DMS53 (cell line): ENCODE measurements at places on chromosomes 5 and 9.

- DNase-seq: peak; percentile 20
Measured at GRCh38 chr5:176490301-176490700, 42.1 kb downstream of the FAF2 start.

DNA sequence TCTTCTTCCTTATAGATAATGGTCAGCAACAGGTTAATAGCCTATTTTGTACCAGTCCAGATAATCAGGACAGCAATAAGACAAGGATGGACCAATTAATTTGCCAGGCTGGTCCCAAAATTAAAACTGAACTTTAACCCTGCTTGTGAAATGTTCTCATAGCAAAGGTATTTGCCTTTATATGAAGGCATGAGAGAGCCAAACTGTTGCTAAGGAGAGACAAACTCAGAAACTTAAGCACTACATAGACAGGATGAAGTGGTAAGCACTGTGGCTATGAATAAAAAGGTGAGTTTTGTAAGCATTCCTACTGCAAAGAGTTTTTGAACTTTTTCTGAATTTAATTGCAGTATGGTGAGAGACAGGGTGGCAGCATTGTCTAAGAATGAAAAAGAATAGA, 174.7 kb upstream of the PPP1R2B start:
- no peak for DNase-seq

- no peak for DNase-seq
Measured at GRCh38 chr5:133234273-133234672, 182.5 kb downstream of the HSPA4 start.

DNA sequence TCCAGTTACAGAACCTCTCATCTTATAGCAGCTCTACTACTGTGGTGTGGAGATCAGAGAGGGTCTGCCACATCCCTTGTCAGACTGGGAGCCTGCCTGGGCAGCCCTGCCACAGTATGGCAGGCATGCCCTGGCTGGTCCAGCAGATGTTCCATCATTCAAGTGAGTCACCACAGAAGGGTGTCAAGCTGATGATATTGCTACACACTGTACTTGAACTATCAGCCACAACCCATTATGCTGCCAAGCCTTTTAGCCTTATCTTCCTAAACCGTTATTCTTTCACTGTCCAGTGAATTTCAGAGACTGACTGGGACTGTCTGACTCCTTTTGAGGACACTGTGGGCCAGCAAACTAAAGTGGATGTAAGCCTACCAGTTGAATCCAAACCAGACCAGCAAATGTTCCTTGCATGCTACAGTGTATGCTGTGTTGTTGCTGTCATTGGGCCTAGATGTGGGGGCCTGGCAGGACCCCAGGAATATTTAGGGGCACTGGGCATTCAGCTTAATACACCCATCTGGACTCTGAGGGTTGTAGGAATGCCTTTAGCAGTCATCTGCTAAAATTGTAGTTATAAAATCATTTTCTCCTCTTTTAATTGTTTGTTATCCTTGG, 202.6 kb downstream of the NR3C1 start:
- peak; percentile 34 for DNase-seq

- DNase-seq: no peak
Measured at GRCh38 chr9:88481933-88482332, 53.0 kb upstream of the NXNL2 start.

GRCh38 chr5:148665431-148665830, 11.1 kb upstream of the HTR4 start:
- no peak for DNase-seq

GRCh38 chr5:149093625-149094024, 30.8 kb upstream of the SH3TC2 start:
- no peak for DNase-seq

DNA sequence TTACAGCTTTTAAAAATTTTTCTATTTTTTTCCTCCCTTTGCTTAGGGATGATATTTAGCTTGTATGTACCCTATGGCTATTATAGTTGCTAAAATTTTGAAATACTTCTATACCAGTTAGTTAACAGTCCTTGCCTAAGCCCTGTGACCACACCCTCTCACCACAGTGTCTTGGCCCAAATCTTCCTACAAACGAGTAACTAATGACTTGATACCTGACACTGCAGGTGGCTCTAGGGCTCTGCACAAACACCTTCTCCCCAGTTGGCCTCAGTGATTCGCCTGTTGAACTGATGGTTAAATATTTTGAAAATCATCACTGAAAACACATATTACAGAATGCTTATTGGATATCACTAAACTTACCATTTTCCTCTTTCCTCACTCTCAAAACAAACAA, 449.6 kb upstream of the CHD1 start:
- no peak for DNase-seq

DNA sequence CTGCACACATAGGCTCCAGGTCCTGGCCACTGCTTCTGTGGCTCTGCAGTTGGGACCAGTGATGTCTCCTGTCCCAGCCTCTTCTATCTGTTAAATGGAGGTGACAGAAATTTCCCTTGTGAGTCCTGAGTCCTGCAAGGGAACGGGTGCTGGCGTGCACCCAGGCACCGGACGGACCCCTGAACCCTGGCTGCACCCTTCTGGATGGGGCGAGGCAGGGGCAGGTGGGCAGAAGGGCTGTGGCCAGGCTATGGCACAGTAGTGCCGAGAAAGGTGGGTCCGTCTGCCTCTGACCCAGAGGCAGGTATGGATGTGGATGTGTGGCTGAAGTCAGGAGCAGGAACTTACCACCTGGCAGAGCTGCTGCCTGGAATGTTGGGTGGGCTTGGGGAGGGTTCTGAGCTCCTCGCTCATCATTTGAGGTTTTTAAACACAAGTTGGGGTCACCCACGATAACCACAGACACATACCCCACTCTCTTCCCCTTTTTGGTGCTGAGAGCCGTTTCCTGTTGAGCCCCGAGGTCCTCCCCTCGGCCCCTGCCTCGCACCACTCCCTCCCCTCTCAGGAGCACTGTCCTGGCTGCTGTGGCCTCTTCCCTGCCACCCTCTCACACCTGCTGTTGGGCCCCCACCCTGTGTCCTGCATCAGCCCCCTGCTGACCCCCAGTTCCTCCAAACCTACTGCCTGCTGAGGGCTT, 82.0 kb downstream of the COL5A1 start:
- DNase-seq: no peak

DNA sequence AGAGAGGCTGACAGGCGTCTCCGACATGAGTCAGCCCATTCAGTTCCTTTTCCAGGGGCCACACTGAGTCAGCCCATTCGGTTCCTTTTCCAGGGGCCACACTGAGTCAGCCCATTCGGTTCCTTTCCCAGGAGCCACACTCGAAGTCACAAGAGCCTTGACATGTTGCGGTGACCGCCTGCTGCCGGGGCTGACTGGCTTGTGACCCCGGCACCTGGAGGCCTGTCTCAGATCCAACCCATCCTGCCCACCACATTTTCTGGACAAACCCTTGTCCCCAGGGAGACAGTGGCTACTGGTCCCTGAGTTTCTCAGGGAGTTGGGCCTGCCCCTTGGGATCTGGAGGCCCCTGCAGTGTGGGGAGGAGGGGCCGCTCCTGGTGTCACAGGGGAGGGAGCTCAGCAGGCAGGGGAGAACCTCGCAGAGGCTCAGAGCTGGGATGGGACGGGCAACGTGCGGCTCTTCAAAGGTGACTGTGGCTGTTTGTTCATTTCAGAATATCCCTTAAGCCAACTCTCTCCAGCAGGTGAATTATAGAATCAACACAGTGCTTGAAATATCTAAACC, 40.5 kb upstream of the LPCAT1 start:
- peak; percentile 89 for DNase-seq

DNA sequence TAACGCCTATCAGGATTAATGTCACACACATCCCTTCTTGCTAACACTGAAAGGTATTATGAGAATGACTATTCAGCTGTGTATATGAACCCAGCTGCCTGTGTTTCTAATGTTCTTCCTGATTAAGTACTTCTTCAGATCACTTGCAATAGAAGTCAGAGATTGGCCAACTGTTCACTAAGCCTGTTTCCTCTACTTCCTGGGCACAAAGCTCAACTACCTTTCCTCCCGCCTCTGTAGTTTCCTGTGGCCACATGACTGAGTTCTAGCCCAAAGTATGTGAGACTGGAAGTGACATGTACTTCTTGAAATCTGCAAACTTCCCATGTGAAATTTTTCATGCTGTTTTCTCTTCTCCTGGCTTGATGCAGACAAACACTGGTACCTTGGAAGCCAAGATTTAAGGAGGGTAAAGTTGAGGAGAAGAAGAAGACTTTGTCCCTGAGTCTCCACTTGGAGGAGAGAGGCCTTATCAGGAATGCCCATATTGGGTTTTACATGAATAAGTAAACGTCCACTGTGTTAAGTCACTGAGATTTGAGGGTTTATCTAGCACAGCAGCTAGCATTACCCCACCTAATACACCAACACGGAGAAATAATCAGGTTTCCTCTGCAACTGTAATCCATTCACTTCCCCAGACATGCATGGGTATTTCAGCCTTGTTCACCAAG, 58.6 kb downstream of the SLIT3 start:
- DNase-seq: no peak

GRCh38 chr5:178439493-178440180, 150.6 kb downstream of the COL23A1 start:
- no peak for DNase-seq

- peak; percentile 18 for DNase-seq
Measured at GRCh38 chr5:95958310-95959014, 3.2 kb downstream of the ELL2 start.

GRCh38 chr5:179294131-179294780, 51.0 kb downstream of the ADAMTS2 start:
- no peak for DNase-seq

DNA sequence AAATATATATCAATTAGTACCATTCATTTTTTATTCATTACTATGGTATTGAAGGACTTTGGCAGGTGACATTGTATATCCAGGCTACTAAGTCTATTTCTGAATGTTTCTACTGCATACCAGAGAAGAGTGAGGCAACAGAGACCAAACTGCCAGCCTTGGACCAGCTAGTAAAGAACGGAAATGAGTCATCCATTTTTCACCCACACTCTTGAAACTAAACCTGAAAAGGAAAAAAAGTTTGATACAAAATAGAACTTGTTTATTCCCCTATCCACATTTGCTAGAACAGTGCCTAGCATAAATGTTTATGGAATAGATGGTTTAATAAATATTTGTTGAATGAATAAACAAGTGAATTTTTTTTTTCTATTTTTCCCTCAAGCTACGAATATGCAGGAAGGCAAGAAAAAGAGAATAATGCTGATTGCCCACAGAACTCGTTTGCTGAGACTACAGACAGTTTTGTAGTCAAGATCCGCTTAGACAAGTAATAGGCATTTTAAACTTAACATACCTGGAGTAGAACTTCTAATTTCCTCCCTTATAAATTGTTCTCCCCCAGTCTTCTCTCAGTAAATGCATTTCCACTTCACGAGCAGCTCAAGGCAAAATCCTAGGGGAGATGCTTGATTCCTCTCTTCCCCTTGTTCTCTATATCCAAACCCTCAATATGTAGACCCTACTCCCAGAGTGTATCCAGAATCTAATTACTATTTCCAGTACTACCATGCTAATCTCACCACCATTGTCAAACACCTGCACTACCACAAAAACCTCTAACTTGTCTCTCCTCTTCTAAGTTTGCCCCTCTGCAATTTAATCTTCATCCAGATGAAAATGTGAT, 146.2 kb upstream of the RASA1 start:
- DNase-seq: peak; percentile 76

GRCh38 chr5:142145106-142145900, 36.7 kb downstream of the NDFIP1 start:
- DNase-seq: peak; percentile 79

DNA sequence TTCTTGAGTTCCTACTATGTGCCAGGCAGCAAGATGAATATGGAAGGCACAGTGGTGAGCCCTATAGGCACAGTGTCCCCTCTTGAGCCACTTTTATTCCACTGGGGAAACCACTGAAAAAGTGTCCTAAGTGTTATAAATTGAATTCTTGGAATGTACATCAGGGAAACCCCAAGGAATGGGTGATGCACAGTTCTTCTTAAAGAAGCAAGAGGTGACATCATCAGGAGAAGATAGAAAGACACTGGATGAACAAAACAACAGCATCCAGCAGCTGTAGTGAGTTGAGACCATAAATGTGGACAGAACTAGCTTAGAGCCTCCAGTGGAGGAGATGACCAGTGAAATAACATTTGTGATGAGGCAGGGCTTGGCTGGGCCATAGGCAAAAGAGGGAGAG, 199.2 kb upstream of the ANKRD55 start:
- DNase-seq: no peak

GRCh38 chr9:21696411-21696871, 106.0 kb upstream of the MTAP start:
- peak; percentile 47 for DNase-seq

- no peak for DNase-seq
Measured at GRCh38 chr5:143779506-143779905, 32.5 kb upstream of the HMHB1 start.

DNA sequence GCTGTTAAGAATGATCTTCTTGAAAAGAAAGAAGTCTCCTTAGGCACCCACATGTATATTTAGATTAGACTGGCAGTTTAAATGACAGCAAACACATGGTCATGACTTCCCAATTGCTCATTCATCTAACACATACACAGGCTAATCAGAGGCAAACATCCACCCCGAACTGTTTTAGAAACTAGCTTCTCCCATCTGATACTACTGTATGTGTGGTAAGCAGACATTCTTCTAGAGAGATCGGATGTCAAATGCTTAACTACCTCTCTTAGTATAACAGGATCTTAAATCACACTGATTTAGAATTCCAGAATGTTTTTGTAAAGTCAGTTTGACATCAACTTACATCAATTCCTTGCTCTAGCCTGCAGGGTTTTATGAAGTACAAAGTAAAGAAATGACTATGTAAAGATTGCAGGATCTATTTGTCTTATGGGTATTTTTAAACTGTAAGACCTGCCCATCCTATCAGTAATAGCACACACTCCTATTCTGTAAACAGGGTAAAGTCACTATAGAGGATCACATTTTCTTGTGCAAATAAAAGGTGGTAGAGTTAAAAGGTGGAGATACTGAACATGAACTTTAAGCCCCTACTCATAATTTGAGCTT, 239.7 kb downstream of the MLLT3 start:
- DNase-seq: peak; percentile 34

DNA sequence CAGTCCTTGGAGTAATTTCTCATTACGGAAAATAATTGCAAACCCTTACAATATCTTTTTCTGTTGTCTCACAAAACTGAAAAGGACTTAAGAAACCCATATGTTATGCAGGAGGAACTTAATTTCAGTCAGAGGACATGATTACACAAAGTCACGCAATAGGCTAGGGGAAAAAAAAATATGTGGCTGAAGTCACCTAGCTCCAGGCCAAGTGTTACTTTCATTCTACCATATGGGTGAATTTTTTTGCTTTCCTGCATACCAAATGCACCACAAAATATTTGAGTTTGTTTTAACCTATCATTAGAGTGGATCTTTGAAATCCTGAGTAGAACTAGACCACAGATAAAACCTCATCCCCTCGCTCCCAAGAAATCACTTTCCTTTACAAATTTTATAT, 523.5 kb downstream of the CAAP1 start:
- DNase-seq: no peak

DNA sequence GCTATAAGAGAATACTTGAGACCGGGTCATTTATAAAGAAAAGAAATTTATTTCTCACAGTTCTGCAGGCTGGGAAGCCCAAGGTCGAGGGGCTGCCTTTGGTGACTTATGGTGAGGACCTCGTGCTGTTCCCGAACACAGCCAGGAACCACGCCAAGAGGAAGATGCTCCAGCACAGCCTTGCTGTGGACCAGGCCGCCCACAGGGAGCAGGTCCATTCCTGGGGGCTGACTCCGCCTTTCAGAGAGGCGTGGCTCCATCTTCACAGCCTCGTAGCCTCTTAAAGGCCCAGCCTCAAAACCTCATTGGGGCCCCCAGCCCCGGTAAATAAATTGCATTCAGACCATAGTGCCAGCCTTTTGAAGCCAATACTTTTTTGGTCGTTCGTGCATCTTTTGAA, 93.5 kb upstream of the CACNA1B start:
- DNase-seq: no peak
